Fibroblast of the conjunctiva (primary cell): ENCODE measurements at places on chromosomes 16 and 17.

DNA sequence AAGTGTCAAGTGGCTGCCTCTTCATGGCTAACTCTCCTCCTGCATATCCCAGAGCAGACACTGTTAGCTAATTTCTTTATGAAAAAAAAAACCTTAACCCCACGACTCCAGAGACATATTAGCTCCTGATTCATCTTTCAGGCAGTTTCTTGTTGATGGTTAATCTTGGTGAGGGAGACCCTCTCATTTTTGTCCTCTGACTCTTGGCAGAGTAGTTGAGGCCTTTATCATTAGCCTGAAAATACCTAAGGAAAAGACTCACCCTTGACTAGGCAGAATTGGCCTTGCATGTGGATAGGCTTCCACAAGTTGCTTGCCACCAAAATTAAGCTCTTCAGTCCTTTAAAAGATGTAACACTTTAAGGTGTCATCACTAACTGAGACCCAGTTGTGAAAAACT is 4.0 kb downstream of the CRYBA1 start:
- DNase-seq: no peak

GRCh38 chr16:28930652-28931051 is 1.1 kb upstream of the CD19 start:
- DNase-seq: no peak

GRCh38 chr16:24609417-24609739 is 70.0 kb downstream of the RBBP6 start:
- DNase-seq: no peak

DNA sequence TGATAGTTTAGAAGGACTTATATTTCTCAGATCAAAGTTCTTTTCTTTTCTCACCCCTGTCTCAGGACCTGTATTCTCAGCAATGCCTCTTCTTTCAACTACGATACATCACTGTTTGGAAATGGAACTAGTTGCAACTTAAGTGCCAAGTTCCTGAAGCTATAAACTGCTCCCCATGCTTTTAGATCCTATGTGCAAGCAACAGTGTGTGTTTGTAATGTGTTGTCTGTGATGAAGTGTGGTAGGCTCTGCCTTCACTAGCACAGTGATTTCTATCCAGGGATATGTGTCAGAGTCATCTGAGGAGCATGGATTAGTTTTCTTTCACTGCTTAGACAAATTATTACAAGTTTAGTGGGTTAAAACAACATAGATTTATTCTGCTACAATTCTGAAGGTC is 18.4 kb downstream of the ZP2 start:
- DNase-seq: no peak

GRCh38 chr16:80986557-80986956 is 20.1 kb downstream of the CMC2 start:
- no peak for DNase-seq

GRCh38 chr17:19311016-19311415 is 51.5 kb downstream of the B9D1 start:
- DNase-seq: no peak

DNA sequence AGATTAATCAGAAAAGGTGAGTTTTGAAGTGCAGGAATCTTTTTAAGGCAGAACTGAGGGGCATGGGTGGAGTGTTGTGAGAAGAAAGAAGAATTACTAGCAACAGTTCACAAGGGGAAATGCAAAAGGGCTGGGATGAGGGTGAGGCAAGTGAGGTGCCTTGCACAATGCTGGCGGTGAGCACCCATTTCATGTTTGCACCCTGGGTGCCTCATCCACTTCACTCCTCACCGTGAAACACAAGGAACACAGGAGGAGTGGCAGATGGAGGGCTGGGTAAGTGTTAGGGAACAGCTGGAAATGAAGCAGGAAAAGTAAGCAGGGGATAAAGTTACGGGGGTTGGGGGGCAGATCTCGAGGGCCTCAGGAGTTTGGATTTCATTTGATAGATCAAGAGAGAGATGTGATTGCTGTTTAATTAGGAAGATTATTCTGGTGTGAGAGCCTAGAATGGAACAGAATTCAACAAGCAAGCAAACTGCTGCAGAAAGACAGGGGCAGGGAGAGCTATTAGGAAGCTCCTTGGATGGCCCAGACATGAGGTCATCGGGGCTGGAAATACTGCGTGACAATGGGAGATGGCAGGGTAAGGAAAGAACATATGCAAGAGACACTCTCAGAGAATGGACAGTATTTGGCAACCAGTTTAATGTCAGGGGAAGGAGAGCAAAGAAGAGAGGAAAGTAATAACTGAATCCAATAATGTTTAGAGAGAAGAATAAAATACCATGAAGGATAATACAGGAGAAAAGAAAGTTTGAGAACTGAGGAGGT is 8.3 kb upstream of the HEATR6 start:
- no peak for DNase-seq

DNA sequence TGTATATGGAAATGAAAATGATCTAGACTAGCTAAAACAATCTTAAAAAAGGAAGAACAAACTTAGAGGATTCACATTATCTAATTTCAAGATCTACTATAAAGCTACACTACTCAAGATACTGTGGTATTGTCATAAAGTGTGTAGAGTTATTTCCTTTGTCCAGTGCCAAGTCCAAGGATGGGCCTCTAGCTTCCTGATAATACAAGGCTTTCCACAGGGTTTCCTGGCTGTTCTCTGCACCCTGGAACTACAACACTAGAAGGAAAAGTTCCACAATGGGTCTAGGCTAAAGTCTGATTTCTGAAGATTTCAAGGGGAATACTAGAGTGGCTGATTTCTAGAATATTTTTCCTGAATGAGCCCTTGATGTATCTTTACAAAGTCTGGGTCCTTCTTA is 34.2 kb downstream of the TBC1D3B start:
- no peak for DNase-seq

GRCh38 chr16:88345721-88346560 is 36.8 kb upstream of the ZNF469 start:
- no peak for DNase-seq

DNA sequence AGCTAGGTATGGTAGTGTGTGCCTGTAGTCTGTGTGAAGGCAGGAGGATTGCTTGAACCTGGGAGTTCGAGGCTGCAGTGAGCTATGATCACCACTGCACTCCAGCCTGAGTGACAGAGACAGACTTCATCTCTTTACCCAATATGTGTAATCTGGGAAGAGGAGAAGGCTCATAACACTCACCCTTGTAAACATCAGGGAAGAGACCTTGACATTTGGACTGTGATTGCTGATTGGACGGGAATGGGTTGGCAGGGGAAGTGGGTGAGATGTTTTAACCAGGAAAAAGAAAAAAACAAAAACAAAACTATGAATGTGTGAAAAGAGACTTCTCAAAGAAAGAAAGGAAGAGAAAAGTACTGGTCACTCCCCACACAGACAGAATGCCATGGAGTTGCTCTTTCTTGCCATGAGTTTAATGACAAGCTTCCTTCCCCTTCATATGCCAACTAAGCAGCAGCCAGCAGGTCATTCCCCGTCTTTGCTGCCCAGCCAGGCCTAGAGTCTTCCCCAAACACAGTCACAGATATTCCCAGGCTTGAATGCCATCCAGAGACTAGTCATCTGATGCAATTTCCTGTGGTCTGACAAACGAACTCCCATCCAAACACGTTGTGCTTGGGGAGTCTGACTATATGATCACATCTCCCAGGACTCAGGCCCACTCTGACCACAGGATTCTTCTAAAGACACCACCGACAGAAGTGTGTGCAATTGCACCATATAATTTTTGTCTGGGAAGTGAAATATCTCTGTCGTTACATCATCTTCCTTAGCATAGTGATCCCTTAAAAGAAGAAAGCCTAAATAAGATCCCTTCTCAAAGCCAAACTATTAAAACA is 3.6 kb upstream of the XAF1 start:
- DNase-seq: peak; percentile 96

- DNase-seq: no peak
Measured at GRCh38 chr16:77408607-77409006, 26.2 kb downstream of the ADAMTS18 start.
